GM23338 (cell line): ENCODE measurements at places on chromosomes 1 and 21. TPM values are rescaled to one million over a fixed set of nuclear protein-coding genes. Genes with fewer than 3 reads are reported as not detected.

DNA sequence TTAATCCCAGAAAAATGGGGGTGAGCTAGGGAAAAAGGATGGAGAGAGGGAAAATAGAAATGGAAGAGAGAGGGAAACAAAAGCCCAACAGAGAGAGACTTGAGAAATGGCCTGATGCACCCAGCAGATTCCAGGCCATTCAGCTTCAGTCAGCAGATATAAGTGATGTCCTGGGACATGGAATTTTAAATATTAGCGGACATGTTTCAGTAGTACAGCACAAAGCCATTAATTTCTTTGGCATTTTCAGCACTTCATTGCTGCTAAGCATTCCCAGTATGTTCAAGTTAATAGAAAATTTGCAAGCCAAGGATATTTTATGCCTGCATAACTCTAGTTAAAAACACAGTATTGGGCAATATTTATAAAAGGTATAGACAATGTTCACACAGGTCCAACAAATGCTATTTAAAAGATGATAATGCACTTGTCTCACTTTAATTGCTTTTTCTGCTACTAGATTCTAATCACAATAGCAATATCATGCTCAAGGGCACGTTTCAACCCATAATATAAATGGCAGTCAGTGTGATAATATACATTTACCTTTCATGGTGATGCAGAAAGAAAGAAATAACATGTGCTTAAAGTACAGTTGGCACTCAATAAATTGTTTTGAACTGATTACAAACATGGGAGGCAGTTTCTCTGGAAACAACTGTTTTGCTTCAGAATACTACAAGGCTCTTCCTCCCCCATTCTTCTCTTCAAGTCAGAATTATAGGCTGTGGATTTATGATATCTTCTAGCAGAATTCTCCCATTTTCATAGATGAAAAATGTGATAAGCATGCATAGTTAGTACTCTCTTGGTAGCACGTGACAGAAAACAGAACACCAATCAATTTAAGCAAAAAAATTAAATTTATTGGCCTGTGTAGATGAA is 108.1 kb upstream of the MAGI3 start:
- DNase-seq = no peak

H6PD gene
- 0.99 and 1.2 TPM in 2 replicates for polyA plus RNA-seq

GRCh38 chr1:223667484-223668182 is 2.1 kb upstream of the CAPN8 start:
- no peak for DNase-seq

SPRR1A gene
- not detected in 2 replicates for polyA plus RNA-seq

CELA3A gene
- not detected in 2 replicates for polyA plus RNA-seq

ZSCAN20 gene
- 0.91 and 0.97 TPM in 2 replicates for polyA plus RNA-seq

DNA sequence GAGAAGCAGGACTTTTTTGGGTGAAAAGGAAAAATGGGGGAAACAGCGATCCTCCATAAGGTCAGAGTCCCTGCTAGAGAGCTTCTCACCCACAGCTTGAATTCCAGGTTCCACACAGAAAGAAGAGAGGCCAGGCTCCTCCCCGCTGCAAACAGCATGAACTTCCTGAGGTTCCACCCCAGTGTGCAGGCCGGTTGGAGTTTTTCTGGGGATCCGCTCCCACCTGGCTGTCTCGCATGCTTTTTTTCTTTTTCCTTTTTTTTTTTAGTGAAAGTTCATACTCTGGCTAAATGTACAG is 595.1 kb upstream of the ZP4 start:
- DNase-seq = peak; percentile 21

- no peak for DNase-seq
These were observed 29.1 kb downstream of the SLC19A1 start for GRCh38 chr21:45513003-45513717.

DNA sequence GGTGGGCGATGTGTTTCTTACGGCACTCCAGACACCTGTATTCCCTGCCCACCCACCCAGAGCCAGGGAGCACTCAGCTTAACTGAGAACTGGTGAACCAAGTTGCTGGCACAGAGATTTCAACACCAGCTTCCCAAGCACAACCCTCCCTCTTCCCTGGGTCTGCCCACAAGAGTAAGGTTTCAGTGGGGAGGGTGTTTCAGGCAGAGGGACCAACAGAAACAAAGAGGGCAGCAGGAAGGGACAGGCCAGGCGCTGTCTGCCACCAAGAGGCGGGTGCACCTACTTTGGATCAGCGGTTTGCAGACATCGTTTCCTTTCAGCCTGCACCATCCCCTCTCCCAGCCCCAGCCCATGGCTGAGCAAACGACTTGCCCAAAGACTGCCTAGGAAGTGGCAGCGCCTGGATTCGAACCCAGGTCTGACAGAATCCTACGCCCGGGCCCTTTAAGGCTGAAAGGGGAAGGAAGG is 21.9 kb upstream of the ALDH4A1 start:
- DNase-seq = no peak

GRCh38 chr1:40945491-40945973 is 34.0 kb upstream of the CTPS1 start:
- DNase-seq = no peak
